ENCODE measurements at places on chromosomes 5 and 9. TPM values are rescaled to one million over a fixed set of nuclear protein-coding genes. Genes with fewer than 3 reads are reported as not detected.

Gene SH2D3C
- 36.9 TPM for polyA plus RNA-seq

Gene MARCOL
- polyA plus RNA-seq, result not detected

Gene TEX48
- not detected for polyA plus RNA-seq

Gene CMBL
- not detected for polyA plus RNA-seq

Gene SLC34A1
- polyA plus RNA-seq, result not detected

Gene GPBP1
- 114 TPM for polyA plus RNA-seq

DNA sequence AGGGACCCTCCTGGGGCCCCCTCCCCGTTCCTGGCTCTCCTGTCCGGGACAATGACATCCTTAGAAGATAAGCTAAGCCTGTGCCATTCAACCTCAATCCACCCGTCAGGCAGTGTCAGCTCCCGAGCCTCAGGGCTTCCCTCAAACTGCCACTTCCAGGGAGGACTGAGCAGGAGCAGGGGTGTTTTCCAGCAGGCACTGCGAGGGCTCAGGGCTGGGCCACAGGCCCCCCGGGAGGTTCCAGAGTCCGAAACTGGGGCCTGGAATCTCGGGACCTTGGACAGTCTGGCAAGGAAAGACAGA, 26.2 kb downstream of the LHX3 start:
- peaks cover 22% of the 10 kb centered on the region for H3K27me3 ChIP-seq
- H3K4me3 ChIP-seq, result no peak overlapping the region
- no peak overlapping the region for H3K27ac ChIP-seq
- no peaks in the 10 kb centered on the region for H3K4me1 ChIP-seq
- H3K36me3 ChIP-seq, result no peaks in the 10 kb centered on the region
- DNase-seq, result no peak

- H3K27ac ChIP-seq, result no peak overlapping the region
- H3K36me3 ChIP-seq, result no peaks in the 10 kb centered on the region
- H3K4me3 ChIP-seq, result no peak overlapping the region
Measured at GRCh38 chr9:9631284-9631683, 981.5 kb downstream of the PTPRD start.

- no peaks in the 10 kb centered on the region for H3K36me3 ChIP-seq
- no peak for DNase-seq
- H3K27me3 ChIP-seq, result no peaks in the 10 kb centered on the region
- peak overlapping the region; percentile 99 for H3K4me3 ChIP-seq
- peaks cover 58% of the 10 kb centered on the region for H3K4me1 ChIP-seq
Measured at GRCh38 chr5:103120607-103121200, 603 bp downstream of the PPIP5K2 start.

- no peaks in the 10 kb centered on the region for H3K4me1 ChIP-seq
- no peaks in the 10 kb centered on the region for H3K27me3 ChIP-seq
- H3K36me3 ChIP-seq, result no peaks in the 10 kb centered on the region
- H3K4me3 ChIP-seq, result no peak overlapping the region
- H3K27ac ChIP-seq, result no peak overlapping the region
Measured at GRCh38 chr9:13586587-13587374, 307.3 kb upstream of the MPDZ start.

- H3K27me3 ChIP-seq, result peaks cover 11% of the 10 kb centered on the region
- H3K4me3 ChIP-seq, result no peak overlapping the region
- no peak overlapping the region for H3K27ac ChIP-seq
- H3K36me3 ChIP-seq, result no peaks in the 10 kb centered on the region
- H3K4me1 ChIP-seq, result no peaks in the 10 kb centered on the region
Measured at GRCh38 chr5:107313921-107314320, 356.8 kb downstream of the EFNA5 start.

- no peak for DNase-seq
- no peaks in the 10 kb centered on the region for H3K4me1 ChIP-seq
- H3K27me3 ChIP-seq, result no peaks in the 10 kb centered on the region
- H3K36me3 ChIP-seq, result no peaks in the 10 kb centered on the region
Measured at GRCh38 chr5:111977436-111977829, 220.4 kb upstream of the NREP start.

GRCh38 chr5:56557198-56557597, 258.2 kb upstream of the MAP3K1 start:
- H3K4me3 ChIP-seq, result no peak overlapping the region
- no peak for DNase-seq
- peaks cover 12% of the 10 kb centered on the region for H3K4me1 ChIP-seq
- no peaks in the 10 kb centered on the region for H3K36me3 ChIP-seq
- no peaks in the 10 kb centered on the region for H3K27me3 ChIP-seq

DNA sequence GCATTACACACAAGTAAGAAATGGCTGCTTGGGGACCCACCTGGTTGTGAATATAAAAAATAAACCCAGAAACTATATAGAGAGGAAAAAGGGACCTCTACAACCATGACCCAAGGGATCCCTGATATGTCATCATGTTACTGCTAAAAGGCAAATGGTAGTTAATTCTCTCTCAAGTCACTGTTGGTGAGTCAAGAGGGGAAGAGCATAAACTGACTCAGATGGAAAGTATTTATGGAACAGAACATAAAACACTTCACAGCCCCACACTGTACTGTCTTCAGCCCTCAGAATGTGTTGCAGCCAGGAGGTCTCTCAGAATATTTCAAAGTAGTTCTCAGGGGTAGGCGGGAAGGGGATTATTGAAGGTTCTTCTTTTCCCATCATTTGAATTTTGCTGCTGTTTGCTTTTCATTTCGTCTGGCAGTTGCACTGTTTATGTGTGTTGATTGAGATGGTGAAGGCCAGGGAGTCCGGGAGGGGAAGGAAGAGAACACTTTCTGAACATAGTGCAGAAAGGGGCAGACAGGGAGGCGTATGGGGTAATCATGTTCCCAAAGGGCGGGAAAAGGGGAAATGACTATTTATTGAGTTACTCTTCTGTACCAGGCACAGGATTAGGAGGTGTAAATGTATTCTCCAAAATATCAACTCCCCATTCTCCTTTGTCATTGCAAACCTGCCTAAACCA, 85.5 kb downstream of the TEK start:
- no peaks in the 10 kb centered on the region for H3K27me3 ChIP-seq
- H3K27ac ChIP-seq, result no peak overlapping the region
- H3K36me3 ChIP-seq, result no peaks in the 10 kb centered on the region
- H3K4me1 ChIP-seq, result no peaks in the 10 kb centered on the region
- no peak for DNase-seq

DNA sequence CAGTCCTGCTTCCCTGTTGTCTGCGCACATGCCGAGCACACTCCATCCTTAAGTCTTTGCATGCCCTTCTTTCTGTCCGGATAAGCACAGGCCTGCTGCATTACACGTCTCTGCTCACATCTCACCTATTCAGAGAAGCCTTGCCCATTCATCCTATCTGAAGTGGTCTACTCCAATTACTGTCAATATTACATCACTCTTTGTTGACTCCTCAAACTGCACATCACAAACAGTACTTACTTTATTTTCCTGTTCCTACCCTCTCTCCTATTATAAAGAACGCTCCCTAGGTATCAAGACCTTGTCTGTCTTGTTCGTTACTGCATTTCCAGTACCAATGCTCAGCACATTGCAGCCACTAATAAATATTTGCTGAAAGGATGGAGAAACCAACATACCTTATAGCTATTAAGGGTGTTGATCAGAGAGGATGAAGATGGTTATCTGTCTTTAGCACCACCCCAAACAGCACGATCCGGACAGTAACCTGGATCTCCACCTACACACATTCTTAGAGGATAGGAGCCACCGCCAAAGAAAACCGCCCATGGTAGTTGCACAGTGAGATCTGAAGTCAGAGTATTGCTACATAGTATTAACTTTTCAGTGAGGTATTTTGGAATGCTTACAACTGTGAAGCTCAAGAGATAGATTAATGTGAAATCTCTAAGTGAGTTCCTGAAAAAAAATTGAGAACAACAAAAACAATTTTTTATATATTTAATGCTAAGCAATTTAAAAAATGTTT, 1.6 kb upstream of the PRRC1 start:
- peaks cover 21% of the 10 kb centered on the region for H3K27me3 ChIP-seq
- H3K4me3 ChIP-seq, result no peak overlapping the region
- H3K36me3 ChIP-seq, result peaks cover 14% of the 10 kb centered on the region
- no peak overlapping the region for H3K27ac ChIP-seq
- no peak for DNase-seq

GRCh38 chr5:176157656-176158055, 80.6 kb upstream of the SIMC1 start:
- no peak for DNase-seq
- no peak overlapping the region for H3K4me3 ChIP-seq
- H3K27ac ChIP-seq, result no peak overlapping the region
- peaks cover 64% of the 10 kb centered on the region for H3K27me3 ChIP-seq
- no peaks in the 10 kb centered on the region for H3K4me1 ChIP-seq

- no peaks in the 10 kb centered on the region for H3K36me3 ChIP-seq
- H3K4me1 ChIP-seq, result peaks cover 88% of the 10 kb centered on the region
- peak overlapping the region; percentile 99 for H3K27ac ChIP-seq
- H3K27me3 ChIP-seq, result no peaks in the 10 kb centered on the region
Measured at GRCh38 chr5:119343052-119343451, 12.8 kb upstream of the TNFAIP8 start.

- H3K27ac ChIP-seq, result peak overlapping the region; percentile 89
- H3K4me1 ChIP-seq, result peaks cover 88% of the 10 kb centered on the region
- no peaks in the 10 kb centered on the region for H3K27me3 ChIP-seq
- peak overlapping the region; percentile 78 for H3K4me3 ChIP-seq
Measured at GRCh38 chr9:124214596-124215367, 43.0 kb upstream of the NEK6 start.

DNA sequence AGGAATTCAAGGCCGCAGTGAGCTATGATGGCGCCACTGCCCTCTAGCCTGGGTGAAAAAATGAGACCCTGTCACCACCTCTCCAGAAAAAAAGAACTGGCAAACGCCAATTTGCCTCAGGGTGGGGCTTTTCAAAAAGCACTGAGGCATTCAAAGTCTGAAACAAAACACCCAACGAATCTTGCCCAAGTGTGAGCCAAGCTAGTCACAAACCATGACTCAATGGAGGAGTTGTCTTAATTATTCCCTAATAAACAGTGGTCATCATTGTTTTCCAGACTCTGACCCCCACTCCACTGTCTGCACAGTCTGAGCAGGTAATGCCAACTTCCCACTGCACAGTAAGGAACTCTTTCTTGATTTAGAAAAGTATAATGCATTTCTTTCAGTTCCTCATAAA, 16.8 kb downstream of the FRMD3 start:
- no peak overlapping the region for H3K4me3 ChIP-seq
- no peak for DNase-seq
- no peak overlapping the region for H3K27ac ChIP-seq
- peaks cover 3% of the 10 kb centered on the region for H3K27me3 ChIP-seq
- peaks cover 23% of the 10 kb centered on the region for H3K4me1 ChIP-seq

GRCh38 chr9:125400725-125401716, 139.4 kb downstream of the GAPVD1 start:
- no peak overlapping the region for H3K27ac ChIP-seq
- H3K36me3 ChIP-seq, result no peaks in the 10 kb centered on the region
- peaks cover 3% of the 10 kb centered on the region for H3K27me3 ChIP-seq
- no peaks in the 10 kb centered on the region for H3K4me1 ChIP-seq

DNA sequence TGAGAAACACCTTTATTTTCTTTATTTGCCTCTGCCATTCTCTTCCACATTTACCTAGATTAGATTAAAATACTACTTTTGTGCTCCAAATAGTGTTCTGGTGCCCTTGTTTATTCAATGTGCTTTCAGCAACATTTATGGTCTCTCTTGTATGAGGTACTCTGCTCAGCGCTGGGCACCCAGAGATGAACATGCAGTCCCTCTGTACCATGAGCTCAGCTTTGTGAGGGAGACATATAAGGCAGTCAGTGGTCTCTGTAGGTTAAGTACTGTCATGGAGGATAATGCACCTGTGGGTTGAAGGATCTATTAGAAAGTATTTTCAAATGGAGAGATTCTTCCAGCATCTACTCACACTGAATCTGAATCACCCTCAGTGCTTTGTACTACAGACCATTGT, 176.5 kb downstream of the TAF11L14 start:
- no peaks in the 10 kb centered on the region for H3K27me3 ChIP-seq
- no peak for DNase-seq
- H3K27ac ChIP-seq, result no peak overlapping the region
- H3K4me1 ChIP-seq, result no peaks in the 10 kb centered on the region
- H3K4me3 ChIP-seq, result no peak overlapping the region
- H3K36me3 ChIP-seq, result no peaks in the 10 kb centered on the region

GRCh38 chr5:108541836-108542235, 159.9 kb upstream of the FBXL17 start:
- DNase-seq, result no peak
- H3K27me3 ChIP-seq, result peaks cover 12% of the 10 kb centered on the region
- no peaks in the 10 kb centered on the region for H3K36me3 ChIP-seq
- H3K4me1 ChIP-seq, result no peaks in the 10 kb centered on the region
